ENCODE measurements at places on chromosomes 13 and 19. TPM values are rescaled to one million over a fixed set of nuclear protein-coding genes. Genes with fewer than 3 reads are reported as not detected.

Gene ZNF558
- 7.5 TPM for polyA plus RNA-seq

Gene FZR1
- 28.4 TPM for polyA plus RNA-seq

Gene TLE6
- 5.2 TPM for polyA plus RNA-seq

GRCh38 chr13:27311518-27312210 is 41.0 kb downstream of the RASL11A start:
- no peaks in the 10 kb centered on the region for H3K4me1 ChIP-seq
- H3K27ac ChIP-seq = no peak overlapping the region
- no peaks in the 10 kb centered on the region for H3K36me3 ChIP-seq
- H3K27me3 ChIP-seq = no peaks in the 10 kb centered on the region
- no peak overlapping the region for H3K4me3 ChIP-seq
- no peak for DNase-seq

GRCh38 chr13:48738311-48738710 is 84.6 kb downstream of the CYSLTR2 start:
- no peaks in the 10 kb centered on the region for H3K36me3 ChIP-seq
- no peak overlapping the region for H3K27ac ChIP-seq
- no peaks in the 10 kb centered on the region for H3K27me3 ChIP-seq
- no peak for DNase-seq

GRCh38 chr13:31909864-31910551 is 121.6 kb upstream of the FRY start:
- peaks cover 4% of the 10 kb centered on the region for H3K4me1 ChIP-seq
- H3K27ac ChIP-seq = no peak overlapping the region
- no peaks in the 10 kb centered on the region for H3K27me3 ChIP-seq
- no peaks in the 10 kb centered on the region for H3K36me3 ChIP-seq
- H3K4me3 ChIP-seq = no peak overlapping the region

DNA sequence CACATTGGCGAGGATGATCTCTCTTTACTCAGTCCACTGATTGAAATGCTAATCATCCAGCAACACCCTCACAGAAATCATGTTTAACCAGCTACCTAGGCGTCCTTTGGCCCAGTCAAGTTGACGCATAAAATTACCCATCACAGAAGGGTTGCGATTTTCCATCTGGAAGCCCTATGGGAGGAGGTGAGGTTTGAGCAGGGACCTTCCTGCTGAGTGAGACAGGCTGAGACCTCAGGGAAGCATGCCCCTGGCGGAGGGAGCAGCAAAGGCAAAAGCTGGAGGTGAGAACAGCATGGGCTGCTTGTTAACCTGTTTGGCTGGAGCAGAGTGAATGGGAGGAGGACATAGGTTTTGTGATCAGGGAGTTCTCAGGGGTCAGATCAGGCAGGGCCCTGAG is 7.3 kb downstream of the TTC9B start:
- H3K27me3 ChIP-seq = no peaks in the 10 kb centered on the region
- H3K4me1 ChIP-seq = no peaks in the 10 kb centered on the region
- no peak overlapping the region for H3K27ac ChIP-seq

DNA sequence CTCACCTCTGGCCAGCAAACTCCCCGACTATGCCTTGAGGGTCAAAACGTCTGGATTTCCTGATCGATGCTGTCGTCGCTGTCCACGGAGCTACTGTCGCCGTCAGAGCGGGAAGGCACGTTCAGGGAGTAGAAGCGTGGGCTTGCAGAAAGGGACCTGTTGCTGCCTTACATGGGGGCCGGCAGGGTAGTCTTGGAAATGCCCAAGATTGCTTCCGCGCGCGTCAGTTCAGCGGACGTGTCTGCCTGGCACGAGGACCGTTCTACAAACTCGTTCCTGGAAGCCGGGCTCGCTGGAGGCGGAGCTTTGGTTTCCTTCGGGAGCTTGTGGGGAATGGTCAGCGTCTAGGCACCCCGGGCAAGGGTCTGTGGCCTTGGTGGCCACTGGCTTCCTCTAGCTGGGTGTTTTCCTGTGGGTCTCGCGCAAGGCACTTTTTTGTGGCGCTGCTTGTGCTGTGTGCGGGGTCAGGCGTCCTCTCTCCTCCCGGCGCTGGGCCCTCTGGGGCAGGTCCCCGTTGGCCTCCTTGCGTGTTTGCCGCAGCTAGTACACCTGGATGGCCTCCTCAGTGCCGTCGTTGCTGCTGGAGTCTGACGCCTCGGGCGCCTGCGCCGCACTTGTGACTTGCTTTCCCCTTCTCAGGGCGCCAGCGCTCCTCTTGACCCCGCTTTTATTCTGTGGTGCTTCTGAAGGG is 15.4 kb downstream of the RB1 start:
- no peaks in the 10 kb centered on the region for H3K27me3 ChIP-seq
- H3K4me1 ChIP-seq = no peaks in the 10 kb centered on the region
- no peak overlapping the region for H3K27ac ChIP-seq
- no peaks in the 10 kb centered on the region for H3K36me3 ChIP-seq
- peak; percentile 65 for DNase-seq

- no peak for DNase-seq
- no peak overlapping the region for H3K27ac ChIP-seq
- H3K36me3 ChIP-seq = no peaks in the 10 kb centered on the region
- no peak overlapping the region for H3K4me3 ChIP-seq
- no peaks in the 10 kb centered on the region for H3K4me1 ChIP-seq
Observed at GRCh38 chr13:101647760-101648159, 195.3 kb downstream of the ITGBL1 start.

DNA sequence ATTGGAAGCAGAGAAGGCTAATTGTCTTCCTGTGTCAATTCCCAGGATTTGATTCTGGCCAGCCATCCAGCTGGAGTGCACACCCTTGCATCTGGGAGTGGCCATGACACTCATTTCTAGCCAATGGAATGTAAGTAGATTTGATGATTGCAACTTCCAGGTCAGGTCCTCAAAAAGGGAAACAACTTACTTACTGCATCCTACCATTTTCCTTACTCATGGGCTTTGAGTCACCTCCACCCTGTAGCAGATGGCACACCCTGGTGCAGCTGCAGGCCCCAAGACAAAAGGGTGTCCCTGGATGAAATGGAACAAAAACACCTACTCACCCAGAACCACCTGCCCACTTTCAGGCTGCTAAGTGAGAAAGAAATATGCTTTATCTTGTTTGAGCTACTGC is 27.3 kb upstream of the MPHOSPH8 start:
- no peaks in the 10 kb centered on the region for H3K4me1 ChIP-seq
- H3K4me3 ChIP-seq = no peak overlapping the region
- no peak overlapping the region for H3K27ac ChIP-seq
- H3K36me3 ChIP-seq = no peaks in the 10 kb centered on the region
- H3K27me3 ChIP-seq = no peaks in the 10 kb centered on the region
- no peak for DNase-seq

DNA sequence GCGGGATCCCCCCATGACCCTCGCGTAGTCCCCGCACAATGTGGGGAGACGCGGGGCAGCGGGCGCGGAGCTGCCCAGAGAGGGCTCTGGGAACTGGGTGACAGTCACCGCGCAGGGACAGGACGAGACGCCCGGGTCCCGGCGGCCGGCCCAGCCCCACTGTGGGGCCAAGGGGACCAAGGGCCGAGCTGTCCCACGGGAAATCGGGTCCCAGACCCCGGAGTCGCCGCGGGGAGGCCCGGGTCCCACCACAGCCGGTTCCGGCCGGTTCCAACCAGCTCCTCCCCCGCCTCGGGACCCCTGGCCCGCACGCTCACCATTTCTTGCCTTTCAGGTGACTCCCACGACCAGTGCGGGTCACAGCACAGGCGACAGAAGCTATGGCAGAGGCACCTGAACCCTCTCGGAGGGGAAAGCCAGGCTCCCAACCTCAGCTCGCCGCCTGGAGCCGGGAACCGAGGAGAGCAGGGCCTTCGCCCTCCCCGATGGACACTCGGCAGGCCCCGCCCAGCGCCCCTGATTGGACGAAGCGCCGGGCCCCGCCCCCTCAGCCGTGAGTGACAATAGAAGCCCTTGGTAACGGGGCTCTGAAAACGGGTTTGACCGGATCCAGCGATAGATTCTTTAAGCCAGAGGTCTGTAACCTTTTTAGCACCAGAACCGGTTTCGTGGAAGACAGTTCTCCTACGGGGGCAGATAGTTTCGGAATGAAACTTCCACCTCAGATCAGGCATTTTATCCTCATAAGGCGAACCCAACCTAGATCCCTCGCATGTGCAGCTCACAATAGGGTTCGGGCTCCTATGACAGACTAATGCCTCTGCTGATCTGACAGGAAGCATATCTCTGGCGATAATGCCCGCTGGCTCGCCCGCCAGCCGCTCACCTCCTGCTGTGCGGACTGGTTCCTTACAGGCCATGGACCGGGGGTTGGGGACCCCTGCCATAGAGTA is at the start of gene ZNF433:
Gene ZNF433, minus strand, starts transcription at position 460 of the 953 bp plus-strand sequence. Its CDS starts 140 bp downstream, at position 320.
- DNase-seq = peak; percentile 95
- H3K4me1 ChIP-seq = no peaks in the 10 kb centered on the region
- peak within 1 kb of the TSS; percentile 91 for H3K27ac ChIP-seq
